Omental fat pad (tissue), 4 donors: ENCODE measurements at places on chromosomes 4 and X. TPM values are rescaled to one million over a fixed set of nuclear protein-coding genes. Genes with fewer than 3 reads are reported as not detected.

RAB41 gene
- total RNA-seq = not detected

CRMP1 gene
- 0.44 TPM for total RNA-seq

SSX2B gene
- not detected for total RNA-seq

- DNase-seq = no peak
Measured at GRCh38 chrX:130179579-130180215, 7.9 kb downstream of the RAB33A start.

GRCh38 chrX:151363316-151363715 lies 33.7 kb upstream of the VMA21 start:
- DNase-seq = no peak
